ENCODE measurements at places on chromosomes 5 and 9.
A peak's percentile ranks its signal among the peaks of the same experiment; 100 is the strongest.

DNA sequence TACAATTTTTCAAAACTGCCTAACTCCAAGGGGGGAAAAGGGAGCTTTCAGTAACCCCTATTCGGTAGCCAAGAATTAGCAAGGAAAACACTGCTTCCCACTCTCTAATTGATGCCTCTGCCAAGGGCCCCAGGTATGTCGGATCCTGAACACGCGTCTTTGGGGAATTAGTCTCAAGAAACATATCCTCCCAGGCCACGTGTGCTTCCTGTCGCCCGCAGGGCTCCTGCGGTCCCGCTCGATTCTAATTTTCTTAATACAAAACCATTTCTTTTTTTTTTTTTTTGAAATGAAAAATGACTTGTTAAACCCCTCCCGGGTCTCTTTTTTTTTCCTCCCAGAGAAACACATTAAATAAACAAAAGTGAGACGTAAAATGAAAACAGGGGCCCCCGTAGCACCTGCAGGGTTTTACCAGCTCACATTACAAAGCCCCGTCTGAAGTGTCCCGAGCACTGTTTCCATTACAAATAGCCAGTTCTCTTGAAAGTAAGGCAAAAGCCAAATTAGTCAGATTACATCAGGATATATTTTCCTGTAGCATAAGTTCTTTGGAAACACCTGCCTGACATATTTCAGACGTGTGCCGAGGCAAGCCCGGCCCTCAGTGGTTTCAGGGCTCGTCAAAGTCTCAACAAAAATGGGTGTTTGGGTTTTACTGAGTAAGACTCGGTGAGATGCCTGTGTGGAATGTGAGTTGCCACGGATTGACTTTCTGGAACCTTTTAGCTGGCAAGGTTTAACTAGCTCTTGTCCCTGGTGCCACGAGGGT is 21.5 kb downstream of the SMIM23 start:
- no peak for DNase-seq

- no peak for DNase-seq
These were observed 43.6 kb downstream of the BASP1 start for GRCh38 chr5:17261075-17261474.

- DNase-seq: no peak
These were observed 31.0 kb downstream of the ANKH start for GRCh38 chr5:14840624-14841023.

GRCh38 chr9:136992819-136993369 is 672 bp downstream of the PAXX start:
- DNase-seq: no peak

DNA sequence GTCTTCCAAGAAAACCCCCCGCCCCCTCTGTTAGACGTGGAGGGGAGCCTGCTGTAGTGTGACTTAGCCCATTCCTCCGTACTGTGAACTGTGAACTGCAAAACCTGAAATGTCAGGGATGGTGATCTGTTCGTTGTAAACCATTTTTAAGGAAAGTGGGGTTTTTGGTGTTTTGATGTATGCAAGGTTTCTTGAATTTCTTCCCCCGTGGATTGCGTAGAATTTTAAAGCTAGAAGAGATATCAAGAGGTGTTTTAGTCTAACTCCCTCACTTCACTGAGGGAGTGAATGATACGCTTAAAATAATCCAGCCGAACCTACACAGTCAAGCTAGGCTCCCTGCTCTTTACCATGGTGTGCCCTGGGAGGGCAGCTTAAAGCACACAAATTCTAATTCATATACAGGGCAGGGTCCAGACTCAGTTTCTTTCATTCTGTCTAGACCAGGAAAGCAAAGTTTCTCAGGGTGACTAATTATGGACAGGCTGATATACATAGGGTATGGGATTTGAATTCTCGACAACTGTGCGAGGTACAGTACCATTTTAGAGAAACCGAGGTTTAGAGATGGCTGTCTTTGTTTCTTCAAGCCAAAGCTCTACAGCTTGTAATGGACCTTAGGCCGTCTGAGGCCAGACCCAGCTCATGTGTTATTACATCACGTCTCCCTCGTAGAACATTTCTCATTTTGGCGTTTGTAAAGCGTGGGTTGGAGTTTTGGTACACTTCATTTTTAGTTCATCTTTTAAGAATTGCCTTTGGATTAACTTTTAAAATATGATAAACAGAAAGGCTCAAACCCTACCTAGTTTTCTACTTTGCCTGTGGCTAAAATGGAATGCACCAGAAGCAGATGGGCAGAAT is 2.7 kb downstream of the PTGER4 start:
- DNase-seq: peak; percentile 82

DNA sequence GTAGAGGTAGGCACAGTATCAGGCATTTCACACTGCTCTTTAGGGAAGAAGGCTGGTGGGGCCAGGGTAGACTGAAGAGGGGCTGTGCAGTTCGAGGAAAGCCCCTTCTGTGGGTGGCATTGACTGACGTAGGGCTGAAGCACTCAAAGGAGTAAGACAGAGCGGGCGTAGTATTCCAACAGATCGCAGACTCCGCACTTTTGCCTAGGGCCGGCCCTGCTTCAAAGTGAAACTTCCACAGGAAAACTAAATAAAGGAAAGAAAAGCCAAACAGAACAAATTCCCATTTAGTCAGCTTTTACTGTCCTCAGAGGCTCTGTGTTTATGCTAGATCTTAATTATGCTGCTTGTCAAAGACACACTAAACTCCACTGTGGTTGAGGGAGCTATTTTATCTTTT is 493.0 kb upstream of the WWC1 start:
- DNase-seq: no peak

GRCh38 chr9:34642679-34643078 is 3.8 kb upstream of the GALT start:
- no peak for DNase-seq

GRCh38 chr5:30736669-30737068 is 456.8 kb upstream of the CDH6 start:
- peak; percentile 4 for DNase-seq

- DNase-seq: no peak
These were observed 19.6 kb downstream of the KDM4C start for GRCh38 chr9:6777213-6777902.

GRCh38 chr5:96753017-96753397 is 54.7 kb downstream of the ERAP1 start:
- DNase-seq: no peak

GRCh38 chr5:117759849-117760499 is 1185.4 kb upstream of the SEMA6A start:
- DNase-seq: no peak

DNA sequence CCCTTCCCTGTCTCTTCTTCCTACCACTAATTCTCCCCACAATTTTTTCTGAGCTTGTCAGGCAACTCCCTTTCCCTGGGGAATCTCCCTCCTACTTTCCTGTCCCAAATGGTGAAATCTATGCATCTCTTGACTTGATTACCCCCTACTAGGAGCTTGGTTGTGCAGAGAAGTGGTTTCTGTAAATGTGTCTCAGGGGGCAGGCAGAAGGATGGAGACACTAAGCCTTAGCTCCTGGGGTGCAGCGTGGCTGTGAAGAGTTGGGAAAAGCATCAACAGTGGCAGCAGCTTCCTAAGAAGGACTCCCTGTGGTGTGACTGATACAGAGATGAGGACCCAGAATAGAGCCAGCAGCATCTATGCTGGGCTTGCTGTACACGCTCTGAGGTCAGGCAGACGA is 62.3 kb downstream of the NRG2 start:
- no peak for DNase-seq

GRCh38 chr9:119284587-119285337 is 84.5 kb downstream of the BRINP1 start:
- DNase-seq: no peak

DNA sequence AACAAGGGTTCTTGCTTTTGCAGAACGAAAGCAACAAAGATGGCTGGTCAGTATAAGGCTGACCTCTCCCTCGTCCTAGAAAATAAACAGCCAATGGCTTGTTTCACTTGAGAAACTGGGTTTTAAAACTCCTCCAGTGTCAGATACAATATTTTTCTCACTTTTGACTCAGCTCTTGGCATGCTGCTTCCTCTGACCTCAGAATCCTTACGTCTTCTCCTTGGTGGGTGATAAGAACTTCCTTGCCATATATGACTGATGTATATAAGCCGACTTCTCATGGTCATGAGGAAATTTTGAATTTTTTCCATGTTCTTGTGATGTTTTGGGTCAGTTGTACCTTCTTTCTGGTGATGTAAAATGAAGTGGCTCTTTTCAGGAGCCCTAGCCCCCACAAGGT is 3.8 kb downstream of the ZNF618 start:
- DNase-seq: peak; percentile 47

DNA sequence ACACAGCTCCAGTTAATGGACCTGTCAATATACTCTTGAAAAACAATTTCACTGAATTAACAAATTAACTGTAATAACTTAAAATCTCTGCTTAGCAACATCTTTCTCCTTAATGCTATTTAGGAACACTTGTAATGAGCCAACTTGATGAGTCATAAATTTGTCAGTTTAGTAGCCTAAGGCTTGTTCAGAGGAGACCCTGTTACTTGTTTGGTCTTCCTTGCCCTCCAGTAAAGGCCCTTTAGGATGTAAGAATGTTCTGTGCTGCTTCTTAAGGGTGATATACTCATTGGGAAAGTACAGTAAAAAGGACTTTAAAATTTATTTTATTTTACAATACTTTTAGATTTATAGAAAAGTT is 11.4 kb upstream of the MATR3 start:
- no peak for DNase-seq

GRCh38 chr5:36664766-36665165 is 58.4 kb downstream of the SLC1A3 start:
- no peak for DNase-seq

DNA sequence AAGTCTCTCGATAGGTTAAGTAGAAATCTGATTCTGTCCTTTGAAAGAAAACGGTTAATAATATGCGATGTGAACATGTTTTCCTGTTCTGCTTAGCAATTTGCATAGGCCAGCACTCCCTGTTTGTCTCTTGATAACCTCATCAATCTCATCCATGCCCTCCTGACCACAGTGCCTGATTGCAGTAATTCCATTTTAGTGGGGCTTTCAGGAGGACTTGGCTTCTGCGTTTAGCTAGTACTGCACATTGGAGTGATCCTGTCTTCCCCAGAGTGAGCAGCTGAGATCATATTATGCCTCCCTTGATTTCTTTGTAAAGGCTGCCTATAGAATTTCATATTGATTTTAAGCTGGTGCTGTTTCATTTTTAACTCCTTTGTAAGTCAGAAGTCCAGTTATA is 335.9 kb upstream of the ISL1 start:
- DNase-seq: no peak

- DNase-seq: no peak
These were observed 11.8 kb downstream of the BRD3 start for GRCh38 chr9:134055981-134056461.

DNA sequence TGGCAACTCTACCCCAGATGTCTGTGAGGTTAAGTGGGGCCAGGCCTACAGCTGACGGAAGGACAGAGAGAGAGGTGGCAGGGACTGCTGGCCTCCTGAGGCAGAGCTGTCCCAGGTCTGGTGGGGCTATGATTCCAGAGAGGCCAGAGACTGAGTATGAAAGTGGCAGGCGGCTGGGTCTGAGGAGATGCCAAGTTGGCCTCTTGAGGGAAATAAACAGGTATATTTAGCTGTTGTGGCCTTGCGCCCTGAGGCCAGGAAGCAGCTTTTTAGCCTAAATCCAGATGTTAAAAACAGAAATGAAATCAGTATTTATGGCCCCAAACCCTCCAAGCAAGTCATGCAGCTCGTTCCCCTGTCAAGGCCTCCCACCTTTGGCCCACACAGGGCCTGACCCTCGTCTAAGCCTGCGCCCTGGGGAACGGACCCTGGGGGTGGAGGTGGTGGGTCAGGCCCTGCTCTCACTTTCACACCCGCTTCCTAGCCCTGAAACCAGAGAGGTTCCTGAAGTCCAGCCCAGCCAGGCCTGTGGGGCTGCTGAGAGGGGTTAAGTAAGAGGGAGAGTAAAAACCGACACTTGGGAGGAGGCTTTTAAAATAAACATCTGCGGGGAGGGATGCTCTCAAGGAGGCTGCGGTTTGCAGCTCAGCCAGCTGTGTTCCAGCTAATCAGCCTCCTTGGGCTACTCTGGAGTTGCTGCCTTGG is 18.7 kb downstream of the PCDHGC5 start:
- no peak for DNase-seq

DNA sequence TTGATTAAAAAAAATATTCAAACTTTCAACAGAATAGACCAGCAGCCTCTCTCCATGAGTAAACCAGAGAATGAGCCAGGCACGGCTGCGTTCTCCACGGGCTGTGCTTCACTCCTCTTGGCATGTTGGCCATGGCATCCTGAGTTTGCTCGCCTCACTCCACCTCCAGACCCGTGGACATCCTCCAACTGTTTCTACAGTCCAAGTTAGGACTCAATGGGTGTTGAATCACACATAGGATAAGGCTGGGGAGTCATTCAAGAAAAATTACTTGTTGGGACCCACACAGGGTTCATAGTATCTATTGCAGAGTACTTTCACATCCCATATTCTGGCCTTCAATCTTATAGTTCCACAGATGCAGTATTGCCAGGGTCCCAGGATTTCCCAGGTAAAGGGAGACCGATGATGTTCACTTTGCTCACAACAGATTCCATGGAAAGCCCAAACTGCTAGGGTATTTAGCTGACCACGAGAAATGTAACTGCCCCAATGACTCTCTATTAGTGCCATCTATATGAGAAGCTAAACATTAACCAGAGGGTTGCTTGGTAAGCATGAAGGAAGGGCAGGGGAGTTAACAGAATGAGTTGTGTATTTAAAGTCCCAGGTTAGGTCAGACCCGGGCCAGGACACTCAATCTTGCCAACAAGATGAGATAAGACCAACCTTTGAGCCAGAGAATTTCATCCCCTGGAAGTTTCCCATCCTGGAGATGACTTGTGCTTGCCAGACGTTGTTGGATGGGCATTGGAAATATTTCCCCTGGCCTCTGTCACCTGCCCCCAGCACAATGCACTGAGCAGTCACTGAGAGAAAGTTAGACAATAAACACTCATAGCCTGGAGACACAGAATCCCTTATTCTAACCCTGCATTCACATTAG is 19.7 kb upstream of the GDA start:
- no peak for DNase-seq

DNA sequence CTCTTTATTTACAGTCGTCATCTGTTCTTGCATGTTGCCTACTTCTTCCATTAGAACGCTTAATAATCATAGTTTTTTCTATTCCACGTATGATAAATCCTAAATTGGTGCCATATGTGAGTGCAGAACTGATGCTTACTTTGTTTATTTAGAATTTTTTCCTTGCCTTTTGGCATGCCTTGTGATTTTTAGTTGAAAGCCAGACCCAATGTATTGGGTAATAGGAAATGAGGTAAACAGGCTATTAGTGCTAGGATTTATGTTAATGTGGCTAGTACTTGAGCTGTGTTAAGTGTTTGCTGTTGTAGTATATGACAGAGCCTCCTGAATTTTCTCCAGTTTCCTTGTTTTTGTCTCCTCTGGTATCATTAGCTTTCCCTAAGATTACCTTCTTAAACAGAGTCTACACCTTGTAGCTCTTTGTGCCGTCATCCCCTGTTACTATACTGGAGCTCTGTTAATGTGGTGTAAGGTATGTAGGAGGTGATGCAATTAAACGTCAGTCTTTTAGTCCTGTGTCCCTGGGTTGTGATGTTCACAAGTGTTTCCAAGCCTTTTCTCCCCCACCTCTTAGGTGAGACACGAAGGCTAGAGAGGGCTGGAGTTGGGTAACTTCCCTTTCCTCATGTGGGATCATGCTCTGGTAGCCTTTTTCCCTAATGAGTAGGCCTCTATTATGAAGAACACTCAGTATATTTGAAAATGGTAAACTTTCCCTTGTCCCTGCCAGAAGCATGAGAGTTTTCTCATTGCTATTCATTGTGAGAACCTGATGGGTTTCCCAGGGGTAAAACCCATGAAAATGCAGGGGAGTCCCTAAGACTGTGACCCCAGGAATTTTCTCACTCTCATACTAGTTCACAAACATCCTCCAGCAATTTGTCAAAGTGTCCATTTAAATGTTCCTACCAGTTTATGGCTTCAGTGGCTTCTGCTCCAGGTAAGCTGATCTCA is 21.2 kb downstream of the SPATA31D3 start:
- DNase-seq: no peak
